Sigmoid colon (tissue), 7 donors: ENCODE measurements at places on chromosomes 4 and X. TPM values are rescaled to one million over a fixed set of nuclear protein-coding genes. Genes with fewer than 3 reads are reported as not detected.

DNA sequence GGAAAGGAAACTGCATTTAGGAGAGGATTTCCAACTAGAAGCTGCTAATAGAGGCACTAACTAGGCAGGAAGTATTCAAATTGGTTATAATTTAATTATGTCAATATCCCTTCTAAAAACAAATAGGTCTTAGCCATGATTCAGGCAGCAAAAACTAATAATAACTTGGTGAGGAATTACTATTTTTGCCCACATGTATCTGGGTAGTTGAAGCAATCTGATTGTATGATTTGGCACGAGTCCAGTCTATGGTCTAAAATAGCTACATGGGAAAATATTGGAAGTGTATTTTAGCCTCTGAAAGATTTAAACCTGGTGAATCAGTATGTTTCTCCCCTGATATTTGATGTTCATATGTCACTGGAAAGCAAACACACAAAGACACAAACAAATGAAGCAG lies 62.2 kb downstream of the MFAP3L start:
- no peaks in the 10 kb centered on the region for H3K27me3 ChIP-seq
- DNase-seq, result no peak
- H3K27ac ChIP-seq, result no peak overlapping the region

DNA sequence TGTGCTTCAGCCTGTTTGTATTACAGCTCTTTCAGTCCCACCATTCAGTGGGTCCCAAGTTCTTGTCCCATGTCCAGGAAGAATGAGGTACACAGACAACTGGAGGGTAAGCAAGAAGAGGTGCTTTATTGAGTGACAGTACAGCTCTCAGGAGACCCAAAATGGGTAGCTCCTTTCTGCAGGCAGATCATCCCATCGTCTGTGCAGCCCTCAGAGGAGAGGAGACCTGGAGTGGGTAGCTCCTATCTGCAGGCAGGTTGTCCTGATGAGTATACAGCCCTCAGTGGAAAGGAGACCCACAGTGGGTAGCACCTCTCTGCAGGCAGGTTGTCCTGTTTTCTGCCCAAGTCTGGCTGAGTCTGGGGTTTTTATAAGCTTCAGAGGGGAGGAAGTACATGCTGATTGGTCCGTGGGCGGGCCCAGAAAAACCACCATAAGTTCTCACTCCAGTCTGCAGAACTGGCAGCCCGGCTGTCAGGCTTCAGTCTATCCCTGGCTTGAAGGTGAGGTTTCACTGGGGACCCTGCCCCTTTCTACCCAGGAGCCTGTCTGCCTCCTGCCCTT lies 18.0 kb downstream of the GRK4 start:
- no peak overlapping the region for H3K27ac ChIP-seq
- no peaks in the 10 kb centered on the region for H3K27me3 ChIP-seq
- DNase-seq, result no peak
- H3K4me1 ChIP-seq, result no peaks in the 10 kb centered on the region
- H3K4me3 ChIP-seq, result no peak overlapping the region
- H3K36me3 ChIP-seq, result no peaks in the 10 kb centered on the region

DNA sequence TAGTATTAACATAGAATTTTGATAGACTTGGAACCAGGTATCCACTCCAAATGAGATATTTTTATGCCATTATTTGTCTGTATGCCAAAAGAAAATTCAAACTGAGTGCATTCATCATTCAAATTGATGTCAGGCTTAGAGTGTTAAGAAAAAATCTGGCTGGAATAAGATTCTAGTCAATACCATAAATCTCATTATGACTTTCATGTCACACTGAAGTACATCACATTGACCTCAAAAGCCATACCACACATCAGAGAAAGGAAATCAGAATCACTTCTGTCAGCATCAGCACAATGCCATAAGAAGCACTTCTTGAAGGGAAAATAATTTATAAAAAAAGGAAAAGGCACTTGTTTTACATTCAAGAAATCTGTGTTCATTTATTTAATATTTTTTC lies 119.0 kb upstream of the BMP3 start:
- H3K27me3 ChIP-seq, result no peaks in the 10 kb centered on the region
- H3K36me3 ChIP-seq, result no peaks in the 10 kb centered on the region
- no peaks in the 10 kb centered on the region for H3K4me1 ChIP-seq
- no peak overlapping the region for H3K4me3 ChIP-seq
- no peak overlapping the region for H3K27ac ChIP-seq

DNA sequence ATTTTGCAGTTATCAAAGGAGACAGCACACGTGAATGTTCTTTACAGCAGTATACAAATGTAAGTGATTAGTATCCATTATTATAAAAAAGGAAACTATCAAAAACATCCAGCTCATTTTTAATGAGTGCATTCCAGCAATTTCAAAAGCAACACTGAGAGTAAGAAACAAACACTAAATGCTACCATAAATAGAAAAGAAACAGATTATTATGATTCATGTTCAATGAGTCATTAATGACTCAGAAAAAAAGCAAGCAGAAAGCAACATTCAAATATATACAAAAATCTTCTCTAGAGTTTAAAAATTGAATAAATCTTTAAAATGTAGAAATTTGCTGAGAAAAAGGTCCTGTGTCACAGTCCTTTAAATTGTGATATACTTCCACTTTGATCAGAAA lies 346.5 kb upstream of the FMR1 start:
- H3K4me3 ChIP-seq, result no peak overlapping the region
- no peaks in the 10 kb centered on the region for H3K36me3 ChIP-seq
- DNase-seq, result no peak
- H3K27me3 ChIP-seq, result no peaks in the 10 kb centered on the region

DNA sequence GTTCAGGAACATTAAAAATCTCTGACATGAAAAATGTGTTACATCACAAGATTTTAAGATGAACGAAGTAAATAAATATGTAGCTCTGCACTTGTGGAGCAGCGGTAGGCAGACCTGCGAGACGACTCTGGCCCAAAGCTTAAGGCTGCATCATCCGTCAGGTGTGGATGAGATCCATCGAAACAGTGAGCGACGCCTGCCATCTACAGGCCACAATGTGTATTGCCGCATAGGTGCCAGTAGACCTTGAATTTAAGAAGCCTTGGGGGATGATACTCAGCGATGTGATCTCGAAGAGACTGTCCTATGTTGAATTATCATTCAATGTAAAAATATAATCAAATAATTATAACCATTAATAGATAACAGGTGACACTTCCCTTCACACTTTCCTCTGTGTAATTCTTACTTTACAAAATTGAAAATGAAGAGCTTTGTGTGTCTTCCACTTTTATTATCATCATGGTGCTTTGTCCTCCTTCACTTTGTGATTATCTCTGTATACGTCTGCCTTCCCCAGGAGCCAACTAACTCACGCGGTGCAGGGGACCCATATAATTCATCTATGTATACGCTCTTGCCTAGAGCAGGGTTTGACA lies 851.0 kb downstream of the RAB28 start:
- DNase-seq, result peak; percentile 73
- H3K4me1 ChIP-seq, result no peaks in the 10 kb centered on the region
- H3K27me3 ChIP-seq, result no peaks in the 10 kb centered on the region
- H3K36me3 ChIP-seq, result no peaks in the 10 kb centered on the region
- H3K27ac ChIP-seq, result no peak overlapping the region

GRCh38 chr4:16278178-16278577 lies 51.9 kb upstream of the TAPT1 start:
- no peak for DNase-seq
- H3K4me1 ChIP-seq, result no peaks in the 10 kb centered on the region
- no peaks in the 10 kb centered on the region for H3K27me3 ChIP-seq
- H3K27ac ChIP-seq, result no peak overlapping the region
- no peak overlapping the region for H3K4me3 ChIP-seq
- H3K36me3 ChIP-seq, result no peaks in the 10 kb centered on the region

GRCh38 chr4:98657531-98658286 lies 702 bp downstream of the TSPAN5 start:
- peak overlapping the region; percentile 78 for H3K27ac ChIP-seq
- no peaks in the 10 kb centered on the region for H3K36me3 ChIP-seq
- peaks cover 27% of the 10 kb centered on the region for H3K4me1 ChIP-seq
- no peak for DNase-seq
- no peaks in the 10 kb centered on the region for H3K27me3 ChIP-seq
- H3K4me3 ChIP-seq, result peak overlapping the region; percentile 82

GRCh38 chr4:86530183-86530582 lies 63.9 kb upstream of the PTPN13 start:
- no peak overlapping the region for H3K27ac ChIP-seq
- no peak for DNase-seq
- no peaks in the 10 kb centered on the region for H3K27me3 ChIP-seq
- no peak overlapping the region for H3K4me3 ChIP-seq
- H3K4me1 ChIP-seq, result no peaks in the 10 kb centered on the region

GRCh38 chr4:177596035-177596434 lies 153.8 kb upstream of the AGA start:
- H3K4me1 ChIP-seq, result no peaks in the 10 kb centered on the region
- no peak overlapping the region for H3K27ac ChIP-seq
- no peaks in the 10 kb centered on the region for H3K27me3 ChIP-seq
- H3K4me3 ChIP-seq, result no peak overlapping the region

GRCh38 chr4:90495211-90495610 lies 368.0 kb downstream of the CCSER1 start:
- H3K4me1 ChIP-seq, result no peaks in the 10 kb centered on the region
- H3K27me3 ChIP-seq, result no peaks in the 10 kb centered on the region
- H3K36me3 ChIP-seq, result no peaks in the 10 kb centered on the region
- no peak for DNase-seq
- no peak overlapping the region for H3K27ac ChIP-seq
- no peak overlapping the region for H3K4me3 ChIP-seq

GRCh38 chr4:7198440-7199128 lies 6.2 kb downstream of the SORCS2 start:
- no peaks in the 10 kb centered on the region for H3K36me3 ChIP-seq
- no peak overlapping the region for H3K27ac ChIP-seq
- no peak overlapping the region for H3K4me3 ChIP-seq
- H3K27me3 ChIP-seq, result peaks cover 9% of the 10 kb centered on the region
- peaks cover 34% of the 10 kb centered on the region for H3K4me1 ChIP-seq

DNA sequence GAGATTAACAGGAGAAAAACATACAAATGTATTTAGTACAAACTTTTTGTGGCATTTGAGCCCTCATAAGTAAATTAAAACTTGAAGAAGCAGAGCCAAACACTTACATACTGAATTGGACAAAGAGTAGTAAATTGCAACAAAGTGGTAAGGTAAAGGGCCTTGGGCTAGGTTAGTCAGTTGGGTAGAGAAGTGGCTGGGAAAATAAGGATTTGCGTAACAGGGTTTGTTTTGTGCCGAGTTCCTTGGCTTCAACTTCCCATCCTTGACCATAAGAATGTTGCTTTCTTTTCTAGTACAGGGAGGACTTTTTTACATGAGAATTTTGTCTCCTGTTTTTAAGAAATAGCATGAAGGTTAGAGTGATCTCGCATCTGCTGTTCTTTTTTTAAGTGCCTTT lies 33.3 kb upstream of the DSPP start:
- no peaks in the 10 kb centered on the region for H3K36me3 ChIP-seq
- H3K4me1 ChIP-seq, result no peaks in the 10 kb centered on the region
- no peak for DNase-seq
- no peak overlapping the region for H3K27ac ChIP-seq
- no peak overlapping the region for H3K4me3 ChIP-seq

DNA sequence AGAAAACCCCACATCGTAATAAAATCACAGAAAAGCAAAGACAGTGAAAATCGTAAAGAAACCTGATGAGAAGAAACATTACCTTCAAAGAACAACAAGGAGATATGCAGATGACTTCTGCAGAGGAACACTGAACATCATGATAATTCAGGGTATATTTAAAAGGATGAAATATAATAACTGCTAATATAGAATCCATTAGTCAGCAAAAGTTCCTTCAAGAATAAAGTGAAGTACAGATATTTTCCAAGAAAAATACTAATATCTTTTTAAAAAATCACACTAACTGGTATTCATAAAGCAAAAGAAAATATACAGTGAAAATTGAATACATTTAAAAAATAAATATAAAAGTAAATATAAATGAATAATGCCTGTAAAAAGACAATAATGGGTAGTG lies 176.3 kb upstream of the VEGFC start:
- H3K4me1 ChIP-seq, result no peaks in the 10 kb centered on the region
- DNase-seq, result no peak
- H3K27ac ChIP-seq, result no peak overlapping the region
- no peaks in the 10 kb centered on the region for H3K36me3 ChIP-seq
- no peak overlapping the region for H3K4me3 ChIP-seq

- no peaks in the 10 kb centered on the region for H3K36me3 ChIP-seq
- H3K4me1 ChIP-seq, result peaks cover 4% of the 10 kb centered on the region
- DNase-seq, result no peak
- H3K4me3 ChIP-seq, result no peak overlapping the region
These were observed 10.6 kb downstream of the GSTCD start for GRCh38 chr4:105719204-105719603.

- no peak overlapping the region for H3K27ac ChIP-seq
- no peaks in the 10 kb centered on the region for H3K36me3 ChIP-seq
- H3K4me3 ChIP-seq, result peak overlapping the region; percentile 20
- no peaks in the 10 kb centered on the region for H3K27me3 ChIP-seq
These were observed 1.3 kb downstream of the BGN start for GRCh38 chrX:153495903-153496589.

GRCh38 chr4:114046331-114046730 lies 66.9 kb upstream of the ARSJ start:
- H3K4me3 ChIP-seq, result no peak overlapping the region
- no peak for DNase-seq
- H3K27ac ChIP-seq, result no peak overlapping the region
- H3K36me3 ChIP-seq, result no peaks in the 10 kb centered on the region
- H3K27me3 ChIP-seq, result no peaks in the 10 kb centered on the region

DNA sequence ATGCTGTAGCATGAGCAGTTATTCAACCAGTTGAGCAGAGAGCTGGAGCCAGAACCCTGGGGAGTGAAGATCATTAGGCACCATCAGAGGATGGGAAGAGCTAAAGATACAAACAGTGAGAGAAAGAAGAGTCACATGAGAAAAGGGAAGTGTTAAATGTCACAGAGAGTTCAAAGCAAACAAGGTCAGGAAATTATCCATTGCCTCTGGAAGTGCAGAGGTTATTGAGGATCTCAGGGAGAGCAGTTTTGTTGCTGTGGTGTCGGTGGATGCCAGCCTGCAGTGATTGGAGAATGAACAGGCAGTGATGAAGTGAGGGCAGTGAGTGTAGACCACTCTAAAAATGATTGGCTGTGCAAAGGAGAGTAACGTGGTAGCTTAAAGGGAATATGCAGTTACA lies 17.7 kb downstream of the SPARCL1 start:
- H3K4me1 ChIP-seq, result no peaks in the 10 kb centered on the region
- H3K36me3 ChIP-seq, result peaks cover 7% of the 10 kb centered on the region
- H3K27ac ChIP-seq, result peak overlapping the region; percentile 25

- no peak overlapping the region for H3K4me3 ChIP-seq
- H3K4me1 ChIP-seq, result no peaks in the 10 kb centered on the region
- no peak for DNase-seq
- H3K36me3 ChIP-seq, result no peaks in the 10 kb centered on the region
These were observed 150.1 kb upstream of the NUDT10 start for GRCh38 chrX:51182545-51182944.

CDX4 gene
- total RNA-seq, result not detected

ARAF gene
- total RNA-seq, result 30.3 TPM

CHRDL1 gene
- 113 TPM for total RNA-seq

SLC25A4 gene
- total RNA-seq, result 103 TPM

TEX13D gene
- not detected for total RNA-seq

CLTRN gene
- not detected for total RNA-seq

MGAT4D gene
- total RNA-seq, result not detected

NPY1R gene
- total RNA-seq, result 2.8 TPM
